WTC11 (cell line): ENCODE measurements at places on chromosomes 11 and 22.

- no peak for DNase-seq
Observed at GRCh38 chr22:27270818-27271510, 530.6 kb downstream of the MN1 start.

- DNase-seq = no peak
Observed at GRCh38 chr22:37488337-37489135, 2.4 kb upstream of the MFNG start.

DNA sequence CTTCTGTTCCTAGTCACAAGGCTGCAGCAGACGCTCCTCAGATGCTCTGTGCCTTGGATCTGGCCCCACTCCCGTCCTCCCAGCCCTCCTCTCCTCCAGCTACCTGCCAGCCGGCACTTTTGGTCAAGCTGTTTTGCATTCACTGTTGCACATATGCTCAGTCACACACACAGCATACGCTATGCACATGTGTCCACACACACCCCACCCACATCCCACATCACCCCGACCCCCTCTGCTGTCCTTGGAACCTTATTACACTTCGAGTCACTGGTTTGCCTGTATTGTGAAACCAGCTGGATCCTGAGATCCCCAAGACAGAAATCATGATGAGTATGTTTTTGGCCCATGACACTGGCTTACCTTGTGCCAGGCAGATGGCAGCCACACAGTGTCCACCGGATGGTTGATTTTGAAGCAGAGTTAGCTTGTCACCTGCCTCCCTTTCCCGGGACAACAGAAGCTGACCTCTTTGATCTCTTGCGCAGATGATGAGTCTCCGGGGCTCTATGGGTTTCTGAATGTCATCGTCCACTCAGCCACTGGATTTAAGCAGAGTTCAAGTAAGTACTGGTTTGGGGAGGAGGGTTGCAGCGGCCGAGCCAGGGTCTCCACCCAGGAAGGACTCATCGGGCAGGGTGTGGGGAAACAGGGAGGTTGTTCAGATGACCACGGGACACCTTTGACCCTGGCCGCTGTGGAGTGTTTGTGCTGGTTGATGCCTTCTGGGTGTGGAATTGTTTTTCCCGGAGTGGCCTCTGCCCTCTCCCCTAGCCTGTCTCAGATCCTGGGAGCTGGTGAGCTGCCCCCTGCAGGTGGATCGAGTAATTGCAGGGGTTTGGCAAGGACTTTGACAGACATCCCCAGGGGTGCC, 109.8 kb downstream of the BCR start:
- DNase-seq = peak; percentile 86

- no peak for DNase-seq
Observed at GRCh38 chr11:96178049-96178886, 164.7 kb downstream of the MAML2 start.

DNA sequence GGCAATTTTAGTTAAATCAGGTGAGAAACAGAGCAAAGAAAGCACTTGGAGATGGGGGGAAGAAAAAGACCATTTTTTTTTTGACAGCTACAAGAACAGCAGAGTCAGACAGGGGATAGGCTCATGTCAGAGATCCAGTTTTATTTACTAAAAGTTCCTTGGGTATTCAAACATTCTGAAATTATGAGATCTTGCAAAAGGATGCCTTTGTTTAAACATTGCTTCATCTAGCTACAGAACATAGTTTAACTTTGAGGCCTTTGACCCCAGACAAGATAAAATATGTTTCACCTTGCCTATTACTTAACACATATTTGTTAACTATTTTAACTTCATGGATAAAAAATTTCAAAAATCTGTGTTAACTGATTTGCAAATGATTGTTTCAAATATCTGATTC, 6.4 kb downstream of the GLYATL1 start:
- DNase-seq = no peak

- DNase-seq = no peak
Observed at GRCh38 chr11:70605846-70606245, 207.5 kb downstream of the CTTN start.

DNA sequence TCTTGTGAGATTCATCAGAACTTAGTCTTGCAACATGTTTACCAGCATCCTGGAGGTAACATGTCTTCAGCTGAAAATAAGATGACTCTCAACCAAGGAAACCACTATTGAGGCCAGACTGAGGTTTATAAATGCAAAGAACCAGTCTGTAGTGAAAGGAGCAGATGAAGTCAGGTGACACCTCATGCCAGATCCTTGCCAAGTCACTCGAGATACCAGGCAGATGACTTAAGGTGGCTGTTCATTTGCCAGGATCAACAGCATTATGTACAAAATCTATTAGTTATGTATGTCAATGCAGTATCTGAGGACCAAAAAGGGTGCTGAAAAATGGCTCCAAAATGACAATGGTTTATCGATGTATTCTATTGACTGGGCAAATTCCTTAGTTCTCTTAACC, 100.0 kb upstream of the SOX6 start:
- DNase-seq = no peak
